ENCODE measurements at places on chromosomes 13 and 19. TPM values are rescaled to one million over a fixed set of nuclear protein-coding genes. Genes with fewer than 3 reads are reported as not detected.

The CDC42EP5 gene
- 29.7 TPM for total RNA-seq

GRCh38 chr19:3762130-3762473 is 380 bp upstream of the MRPL54 start:
- no peaks in the 10 kb centered on the region for H3K27me3 ChIP-seq
- H3K4me3 ChIP-seq = no peak overlapping the region
- H3K27ac ChIP-seq = peak overlapping the region; percentile 96
- no peak for DNase-seq
- peaks cover 46% of the 10 kb centered on the region for H3K4me1 ChIP-seq
- peaks cover 51% of the 10 kb centered on the region for H3K36me3 ChIP-seq

The C1QTNF9 gene
- total RNA-seq = not detected

- DNase-seq = no peak
- H3K36me3 ChIP-seq = no peaks in the 10 kb centered on the region
- H3K27me3 ChIP-seq = no peaks in the 10 kb centered on the region
- no peak overlapping the region for H3K27ac ChIP-seq
- H3K4me3 ChIP-seq = no peak overlapping the region
Measured at GRCh38 chr13:98939660-98940191, 38.1 kb downstream of the DOCK9 start.

GRCh38 chr19:461721-462551 is 1.1 kb upstream of the SHC2 start:
- peak; percentile 78 for DNase-seq
- H3K36me3 ChIP-seq = no peaks in the 10 kb centered on the region
- peaks cover 32% of the 10 kb centered on the region for H3K4me1 ChIP-seq
- H3K4me3 ChIP-seq = peak overlapping the region; percentile 73
- H3K27me3 ChIP-seq = peaks cover 14% of the 10 kb centered on the region
- H3K27ac ChIP-seq = peak overlapping the region; percentile 77

The SLITRK6 gene
- total RNA-seq = 4.5 TPM

The PPP1R12C gene
- 167 TPM for total RNA-seq

The ADM5 gene
- not detected for total RNA-seq

The CILP2 gene
- 0.73 TPM for total RNA-seq

- no peak for DNase-seq
- no peaks in the 10 kb centered on the region for H3K4me1 ChIP-seq
- H3K36me3 ChIP-seq = no peaks in the 10 kb centered on the region
- no peak overlapping the region for H3K27ac ChIP-seq
- no peak overlapping the region for H3K4me3 ChIP-seq
Measured at GRCh38 chr13:23081220-23081619, 99.6 kb upstream of the SGCG start.

The ACTMAP gene
- 8.2 TPM for total RNA-seq

DNA sequence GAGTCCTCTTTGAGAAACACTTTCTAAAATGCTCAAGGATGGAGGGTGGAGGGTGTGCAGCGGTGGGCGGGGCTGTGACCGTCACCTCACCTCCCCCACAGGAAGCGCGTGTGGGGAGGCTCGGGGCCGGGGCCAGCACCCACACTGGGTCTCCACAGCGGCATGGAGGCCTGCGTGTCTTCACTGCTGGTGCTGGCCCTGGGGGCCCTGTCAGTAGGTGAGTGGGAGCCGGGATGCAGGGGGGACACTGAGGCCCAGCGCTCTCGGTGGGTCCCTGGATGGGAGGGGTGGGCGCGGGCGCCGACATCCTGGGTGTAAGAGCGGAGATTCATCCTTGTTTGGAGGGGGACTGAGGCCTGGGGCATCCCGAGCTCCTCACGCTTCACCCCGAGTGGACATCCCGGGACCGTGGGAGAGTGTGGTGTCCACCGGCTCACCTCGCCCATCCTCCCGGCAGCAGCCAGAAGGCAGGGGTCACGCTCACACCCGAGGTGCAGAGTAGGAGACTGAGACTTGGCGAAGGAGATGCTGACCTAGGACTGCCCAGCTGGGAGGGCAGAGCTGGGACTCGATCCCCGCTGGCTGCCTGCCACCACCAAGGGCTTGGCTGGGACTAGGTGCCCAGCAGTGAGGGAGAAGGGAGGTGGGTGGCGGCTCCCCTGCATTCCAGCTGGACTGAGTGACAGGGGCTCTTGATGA is at the start of gene GZMM:
TSS of gene GZMM (plus strand) at position 144 of the 699 bp plus-strand sequence. CDS start at position 163, 19 bp downstream.
- peaks cover 34% of the 10 kb centered on the region for H3K36me3 ChIP-seq
- DNase-seq = no peak
- peak within 1 kb of the TSS; percentile 19 for H3K4me3 ChIP-seq
- H3K27me3 ChIP-seq = peaks cover 32% of the 10 kb centered on the region
- peaks cover 8% of the 10 kb centered on the region for H3K4me1 ChIP-seq

The TRPC4 gene
- not detected for total RNA-seq

GRCh38 chr13:80047406-80047805 is 293.5 kb downstream of the SPRY2 start:
- no peaks in the 10 kb centered on the region for H3K36me3 ChIP-seq
- DNase-seq = no peak
- no peak overlapping the region for H3K4me3 ChIP-seq
- H3K27me3 ChIP-seq = no peaks in the 10 kb centered on the region

The SPRYD7 gene
- total RNA-seq = 3.6 TPM

- DNase-seq = no peak
- H3K36me3 ChIP-seq = no peaks in the 10 kb centered on the region
- H3K4me1 ChIP-seq = no peaks in the 10 kb centered on the region
Measured at GRCh38 chr13:34243403-34243802, 425.5 kb downstream of the RFC3 start.

The KCNK6 gene
- under 0.01 TPM for total RNA-seq

The PSG2 gene
- not detected for total RNA-seq

DNA sequence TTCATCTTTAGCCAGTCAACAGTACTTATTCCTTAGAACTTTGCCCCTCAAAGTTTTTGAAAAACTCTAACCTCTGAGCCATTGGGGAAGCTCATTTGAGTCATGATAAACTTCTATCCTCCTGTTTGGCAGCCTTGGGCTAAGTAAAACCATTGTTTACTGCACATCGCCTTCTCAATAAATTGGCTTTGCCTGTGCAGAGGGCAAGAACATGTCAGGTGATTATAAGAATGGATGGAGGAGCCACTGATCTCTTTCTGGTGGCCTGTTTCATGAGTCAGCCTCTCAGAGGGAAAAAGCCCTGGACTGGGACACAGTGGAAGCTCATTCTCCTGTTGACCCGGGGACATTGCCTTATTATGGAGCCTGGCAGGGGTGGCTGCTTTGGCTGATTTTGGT is 19.4 kb upstream of the PSG4 start:
- no peaks in the 10 kb centered on the region for H3K27me3 ChIP-seq
- no peak overlapping the region for H3K27ac ChIP-seq

DNA sequence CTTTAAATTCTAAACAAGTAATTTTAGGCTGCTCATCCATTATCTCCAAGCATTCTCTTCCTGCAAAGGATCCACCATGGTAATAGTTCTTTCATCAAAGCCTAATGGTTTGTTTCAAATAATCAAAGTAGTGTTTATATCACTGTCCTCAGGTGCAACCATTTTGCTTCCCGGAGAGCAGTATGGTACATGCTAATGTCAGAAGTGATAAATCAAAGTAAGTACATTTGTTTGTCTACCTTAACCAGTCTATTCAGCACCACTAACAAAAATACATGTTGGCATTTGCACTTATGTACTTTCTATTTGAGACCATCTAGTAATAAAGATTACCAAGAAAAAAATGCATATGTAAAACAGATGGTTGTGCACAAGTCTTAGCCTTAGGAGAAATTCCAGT is 37.5 kb downstream of the DACH1 start:
- no peaks in the 10 kb centered on the region for H3K27me3 ChIP-seq
- no peaks in the 10 kb centered on the region for H3K4me1 ChIP-seq
- H3K4me3 ChIP-seq = no peak overlapping the region
- DNase-seq = no peak
- no peaks in the 10 kb centered on the region for H3K36me3 ChIP-seq

- no peaks in the 10 kb centered on the region for H3K27me3 ChIP-seq
- H3K27ac ChIP-seq = no peak overlapping the region
- no peak for DNase-seq
- no peak overlapping the region for H3K4me3 ChIP-seq
- peaks cover 92% of the 10 kb centered on the region for H3K36me3 ChIP-seq
Measured at GRCh38 chr19:1110809-1111640, 7.2 kb downstream of the GPX4 start.

GRCh38 chr19:5478241-5478924 is 23.2 kb downstream of the ZNRF4 start:
- H3K4me3 ChIP-seq = no peak overlapping the region
- no peak overlapping the region for H3K27ac ChIP-seq
- H3K27me3 ChIP-seq = peaks cover 25% of the 10 kb centered on the region
- H3K4me1 ChIP-seq = no peaks in the 10 kb centered on the region
- H3K36me3 ChIP-seq = no peaks in the 10 kb centered on the region

DNA sequence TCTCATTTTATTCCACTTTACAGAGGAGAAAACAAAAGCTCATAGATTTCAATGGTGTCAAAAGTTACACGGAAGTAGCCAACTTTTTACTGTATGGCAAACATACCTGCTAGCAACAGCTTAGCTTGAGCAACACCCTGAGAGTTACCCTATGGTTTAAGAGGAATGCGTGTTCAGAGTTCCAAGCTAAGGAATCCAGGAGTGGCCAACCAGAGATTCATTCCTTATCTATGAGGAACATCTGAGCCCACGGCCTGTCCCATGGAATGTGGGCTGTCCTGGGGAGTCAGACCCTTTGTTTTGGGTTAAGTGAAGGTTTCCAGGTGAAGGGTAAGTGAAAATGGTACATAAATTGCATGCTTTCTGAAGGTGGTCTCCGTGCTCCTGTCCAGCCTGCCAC is 67.5 kb downstream of the STARD13 start:
- H3K4me3 ChIP-seq = no peak overlapping the region
- H3K27ac ChIP-seq = peak overlapping the region; percentile 34
- DNase-seq = peak; percentile 75
- H3K4me1 ChIP-seq = peaks cover 66% of the 10 kb centered on the region
- H3K27me3 ChIP-seq = no peaks in the 10 kb centered on the region

- no peak overlapping the region for H3K27ac ChIP-seq
- H3K4me1 ChIP-seq = no peaks in the 10 kb centered on the region
- H3K36me3 ChIP-seq = peaks cover 7% of the 10 kb centered on the region
- no peak overlapping the region for H3K4me3 ChIP-seq
- H3K27me3 ChIP-seq = no peaks in the 10 kb centered on the region
Measured at GRCh38 chr13:48478391-48478790, 54.5 kb downstream of the RCBTB2 start.

- no peak overlapping the region for H3K27ac ChIP-seq
- H3K4me1 ChIP-seq = no peaks in the 10 kb centered on the region
- H3K4me3 ChIP-seq = no peak overlapping the region
Measured at GRCh38 chr13:41945926-41946325, 15.0 kb downstream of the VWA8 start.

The ZNF772 gene
- total RNA-seq = 1.4 TPM

GRCh38 chr13:38542601-38543000 is 144.3 kb upstream of the FREM2 start:
- no peaks in the 10 kb centered on the region for H3K27me3 ChIP-seq
- no peak for DNase-seq
- no peaks in the 10 kb centered on the region for H3K36me3 ChIP-seq

GRCh38 chr19:13334801-13335481 is 171.3 kb downstream of the CACNA1A start:
- H3K4me1 ChIP-seq = no peaks in the 10 kb centered on the region
- no peak overlapping the region for H3K27ac ChIP-seq
- H3K4me3 ChIP-seq = no peak overlapping the region
- no peaks in the 10 kb centered on the region for H3K36me3 ChIP-seq

The CBLC gene
- total RNA-seq = 178 TPM

The GJA3 gene
- total RNA-seq = not detected

GRCh38 chr13:99347911-99348451 is 40.8 kb upstream of the GPR183 start:
- H3K27ac ChIP-seq = no peak overlapping the region
- H3K4me1 ChIP-seq = no peaks in the 10 kb centered on the region
- no peak for DNase-seq
- peaks cover 9% of the 10 kb centered on the region for H3K36me3 ChIP-seq

The MEDAG gene
- 23.9 TPM for total RNA-seq

Measured in stomach (tissue), 19 donors.